Pancreas (tissue), 10 donors: ENCODE measurements at places on chromosomes 16 and 17. TPM values are rescaled to one million over a fixed set of nuclear protein-coding genes. Genes with fewer than 3 reads are reported as not detected.

DNA sequence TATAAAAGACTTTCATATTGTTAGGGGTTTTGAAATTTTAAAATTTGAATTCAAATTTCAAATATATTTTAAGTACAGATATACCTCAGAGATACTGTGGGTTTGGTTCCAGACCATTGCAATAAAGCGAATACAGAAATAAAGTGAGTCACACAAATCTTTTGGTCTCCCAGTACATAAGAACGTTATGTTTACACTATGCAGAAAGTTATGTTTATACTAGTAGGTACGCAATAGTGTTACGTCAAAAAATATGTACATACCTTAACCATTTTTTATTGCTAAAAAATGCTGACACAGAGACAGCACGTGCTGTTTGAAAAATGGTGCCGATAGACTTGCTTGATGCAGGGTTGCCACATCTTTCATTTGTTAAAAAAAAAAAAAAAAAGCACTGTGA, 19.7 kb downstream of the NUP88 start:
- no peak overlapping the region for H3K27ac ChIP-seq
- H3K36me3 ChIP-seq: peaks cover 75% of the 10 kb centered on the region
- H3K4me3 ChIP-seq: no peak overlapping the region

GRCh38 chr16:54953461-54953860, 22.8 kb downstream of the IRX5 start:
- no peaks in the 10 kb centered on the region for H3K4me1 ChIP-seq
- no peaks in the 10 kb centered on the region for H3K36me3 ChIP-seq
- H3K4me3 ChIP-seq: no peak overlapping the region
- no peak for DNase-seq
- no peaks in the 10 kb centered on the region for H3K27me3 ChIP-seq

DNA sequence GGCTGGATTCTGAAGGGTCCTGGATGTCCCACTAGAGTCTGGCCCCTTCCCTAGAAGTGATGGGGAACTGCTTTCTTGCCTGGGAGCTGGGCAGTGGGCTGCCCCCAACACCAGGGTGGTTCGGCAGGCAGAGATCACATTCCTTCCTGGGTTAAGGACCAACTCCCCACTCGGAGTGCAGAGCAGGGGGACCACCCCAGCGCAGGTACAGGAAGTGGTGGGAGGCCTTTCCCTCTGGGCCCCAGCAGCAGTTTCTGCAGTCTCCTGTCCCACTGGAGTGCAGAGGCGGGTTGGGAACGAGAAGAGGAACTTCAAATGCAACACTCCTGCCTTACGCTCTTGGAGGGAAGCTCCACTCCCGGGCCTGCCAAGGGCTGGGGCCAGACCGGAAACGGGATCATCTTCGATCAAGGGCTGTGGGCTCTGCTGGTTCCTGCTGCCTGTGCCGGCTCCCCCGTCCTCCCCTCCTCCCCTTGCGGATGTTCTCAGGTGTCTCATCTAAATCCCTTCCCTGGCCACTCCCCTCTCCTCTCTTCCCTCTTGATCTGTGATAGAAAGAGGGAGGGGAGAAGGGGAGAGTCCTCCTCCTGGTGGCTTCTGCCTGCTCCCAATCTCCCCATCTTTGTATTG, 9.0 kb upstream of the NGFR start:
- DNase-seq: no peak
- no peak overlapping the region for H3K27ac ChIP-seq
- H3K4me3 ChIP-seq: no peak overlapping the region
- H3K27me3 ChIP-seq: no peaks in the 10 kb centered on the region

- H3K36me3 ChIP-seq: no peaks in the 10 kb centered on the region
- no peak overlapping the region for H3K27ac ChIP-seq
- H3K4me1 ChIP-seq: no peaks in the 10 kb centered on the region
- no peak overlapping the region for H3K4me3 ChIP-seq
- H3K27me3 ChIP-seq: no peaks in the 10 kb centered on the region
These were observed 5.7 kb upstream of the CISD3 start for GRCh38 chr17:38724337-38724988.

- H3K4me1 ChIP-seq: peaks cover 20% of the 10 kb centered on the region
- H3K4me3 ChIP-seq: no peak overlapping the region
- no peak for DNase-seq
- no peaks in the 10 kb centered on the region for H3K27me3 ChIP-seq
These were observed 29.1 kb upstream of the RASD1 start for GRCh38 chr17:17525311-17525710.

DNA sequence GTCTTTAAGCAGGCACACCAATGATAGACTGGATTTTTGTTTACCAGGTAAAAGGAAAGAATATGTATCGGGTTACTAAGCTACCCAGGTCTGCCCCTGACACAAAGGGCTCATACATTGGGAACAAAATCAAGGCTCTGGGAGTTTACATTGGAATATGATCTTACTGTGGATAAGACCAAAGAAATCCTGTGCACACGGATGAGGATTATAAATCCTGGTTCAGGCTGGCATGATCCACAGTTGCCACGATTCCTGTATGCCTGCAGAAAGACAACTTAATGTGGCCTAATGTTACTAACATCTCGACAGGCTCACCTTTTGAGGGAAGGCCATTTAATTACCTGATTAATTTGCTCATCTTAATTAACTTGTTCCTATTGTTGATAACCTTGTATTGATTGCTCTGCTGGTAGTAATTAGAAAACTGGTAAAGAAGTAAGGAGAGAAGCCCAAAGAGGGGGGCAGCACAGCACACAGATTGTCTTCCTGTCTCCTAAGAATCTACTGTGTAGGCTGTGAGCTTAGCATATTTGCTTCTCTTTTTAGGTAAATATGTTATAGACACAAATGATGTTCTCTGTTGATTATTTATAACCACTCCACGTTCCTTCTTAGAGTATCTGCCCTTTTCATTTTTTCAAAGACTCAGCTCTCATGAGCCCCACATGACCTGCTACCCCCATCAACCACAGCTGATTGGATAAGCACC, 51.0 kb upstream of the TOX3 start:
- H3K36me3 ChIP-seq: no peaks in the 10 kb centered on the region
- no peaks in the 10 kb centered on the region for H3K27me3 ChIP-seq
- DNase-seq: no peak
- peaks cover 6% of the 10 kb centered on the region for H3K4me1 ChIP-seq

STH gene
- total RNA-seq: not detected
